ENCODE measurements at places on chromosomes 3 and 15.

DNA sequence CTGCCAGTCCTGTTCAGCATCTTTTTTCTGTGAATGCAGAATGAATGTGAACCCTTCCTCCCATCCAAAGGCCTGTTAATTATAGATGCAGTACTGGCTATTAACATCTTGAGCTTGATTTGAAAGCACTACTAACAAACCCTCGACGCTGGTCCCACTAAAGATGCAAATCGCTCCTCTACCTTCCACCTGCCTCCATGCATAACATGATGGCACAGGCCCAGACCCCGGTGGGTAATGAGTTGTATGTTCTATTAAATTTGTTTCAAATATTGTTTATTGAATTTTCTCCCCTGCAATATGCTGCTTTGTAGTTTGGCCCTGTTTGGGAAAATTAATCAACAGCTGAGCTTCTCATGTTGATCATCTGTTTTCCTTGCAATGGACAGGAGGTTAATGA is 69.3 kb downstream of the RAB11A start:
- no peak for DNase-seq

GRCh38 chr3:163813935-163814334 is 1264.4 kb downstream of the SI start:
- no peak for DNase-seq

GRCh38 chr15:53193149-53193548 is 403.0 kb upstream of the ONECUT1 start:
- no peak for DNase-seq

- DNase-seq = no peak
These were observed 16.3 kb downstream of the SV2B start for GRCh38 chr15:91116113-91117067.

DNA sequence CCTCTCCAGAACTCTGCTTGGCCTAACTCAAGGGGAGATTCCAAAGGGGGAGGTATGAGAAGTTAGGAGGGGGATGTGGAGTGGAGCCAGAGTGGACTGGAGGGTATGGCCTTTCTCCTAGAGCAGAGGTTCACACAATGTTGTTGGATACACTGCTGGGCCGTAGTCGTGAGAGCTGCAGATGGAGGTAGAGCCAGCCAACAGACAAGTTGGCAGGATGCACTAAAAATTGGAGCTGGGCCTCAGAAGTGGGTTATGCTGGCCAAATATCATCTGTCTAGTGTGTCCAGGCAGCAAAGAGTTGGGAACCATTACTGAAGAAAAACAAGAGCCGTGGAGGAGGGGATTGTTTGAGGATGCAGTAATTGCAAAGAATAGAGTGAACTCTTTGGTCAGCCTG is 27.7 kb upstream of the LRRFIP2 start:
- DNase-seq = no peak

DNA sequence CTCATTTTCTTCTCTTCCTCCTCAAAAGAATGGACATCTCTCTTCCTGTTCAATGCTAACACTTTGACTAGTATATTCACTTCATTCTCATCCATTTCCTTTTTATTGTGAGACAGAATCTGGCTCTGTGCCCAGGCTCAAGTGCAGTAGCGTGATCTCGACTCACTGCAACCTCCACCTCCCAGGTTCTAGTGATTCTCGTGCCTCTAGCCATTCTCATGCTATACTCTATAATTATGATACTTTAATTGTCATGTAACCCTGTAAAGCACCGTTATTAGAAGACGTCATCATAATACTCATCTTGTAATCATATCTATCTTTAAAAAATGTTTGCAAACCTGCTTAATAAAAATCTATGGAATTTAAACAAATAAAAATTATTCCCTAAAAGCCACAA is 107.0 kb downstream of the SHOX2 start:
- DNase-seq = no peak

DNA sequence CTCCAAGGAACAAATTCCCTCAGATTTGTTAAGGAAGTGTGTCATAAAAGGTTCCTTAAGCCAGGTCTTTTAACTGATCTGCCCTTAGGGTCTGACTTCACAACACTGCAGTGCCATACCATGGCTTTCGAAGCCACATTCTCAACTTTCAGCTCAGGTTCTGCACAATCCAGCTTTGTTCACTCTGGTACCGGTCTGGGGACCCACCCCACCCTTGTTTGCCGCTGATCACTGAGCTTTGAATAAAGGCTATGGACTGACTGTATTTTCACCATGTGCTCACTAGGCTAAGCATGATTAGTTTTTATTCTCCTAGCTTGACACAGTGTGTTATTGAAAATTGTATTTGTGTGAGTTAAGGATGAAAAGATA is 15.9 kb downstream of the SNX1 start:
- no peak for DNase-seq

GRCh38 chr3:45597581-45597980 is 3.0 kb downstream of the LIMD1 start:
- DNase-seq = no peak

DNA sequence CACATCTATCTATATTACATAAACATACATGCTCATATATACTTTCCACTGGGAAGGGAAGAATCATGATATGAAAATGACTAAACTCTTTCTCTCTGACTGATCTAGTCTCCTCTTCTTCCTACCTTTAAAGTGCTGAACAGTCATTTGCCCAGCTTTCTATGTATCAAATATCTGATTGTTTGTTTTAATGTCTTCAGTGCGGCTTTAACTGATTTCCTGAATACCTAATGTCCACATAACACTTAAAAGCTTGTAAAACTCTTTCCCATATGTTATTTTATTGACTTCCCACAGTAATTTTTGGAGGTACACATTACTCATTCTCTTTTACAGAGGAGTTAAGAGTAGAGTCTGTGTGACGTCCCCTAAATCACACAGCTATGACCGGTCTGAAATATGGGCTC is 28.2 kb downstream of the CPOX start:
- no peak for DNase-seq

- no peak for DNase-seq
These were observed 557.1 kb upstream of the CBLB start for GRCh38 chr3:106425916-106426315.

GRCh38 chr15:63763476-63764123 is 70.1 kb downstream of the HERC1 start:
- DNase-seq = no peak

DNA sequence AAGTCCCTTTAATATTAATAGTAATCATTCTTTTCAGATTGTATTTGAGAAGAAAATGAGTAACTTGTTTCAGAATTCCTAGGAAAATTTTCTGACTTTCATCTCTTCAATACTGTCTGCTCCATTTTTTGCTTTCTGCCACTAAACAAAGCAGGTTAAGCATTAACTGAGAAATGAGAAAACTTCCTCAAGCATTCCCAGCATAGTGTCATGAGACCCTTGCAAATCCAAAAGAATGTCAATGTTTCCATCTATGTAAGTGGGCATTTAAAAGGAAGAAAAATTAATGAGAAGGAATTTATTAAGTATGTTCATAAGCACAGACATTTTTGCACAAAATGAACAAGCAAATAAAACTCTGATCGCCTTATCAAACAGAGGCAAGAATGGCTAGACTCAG is 148.0 kb upstream of the STRIT1 start:
- DNase-seq = no peak

DNA sequence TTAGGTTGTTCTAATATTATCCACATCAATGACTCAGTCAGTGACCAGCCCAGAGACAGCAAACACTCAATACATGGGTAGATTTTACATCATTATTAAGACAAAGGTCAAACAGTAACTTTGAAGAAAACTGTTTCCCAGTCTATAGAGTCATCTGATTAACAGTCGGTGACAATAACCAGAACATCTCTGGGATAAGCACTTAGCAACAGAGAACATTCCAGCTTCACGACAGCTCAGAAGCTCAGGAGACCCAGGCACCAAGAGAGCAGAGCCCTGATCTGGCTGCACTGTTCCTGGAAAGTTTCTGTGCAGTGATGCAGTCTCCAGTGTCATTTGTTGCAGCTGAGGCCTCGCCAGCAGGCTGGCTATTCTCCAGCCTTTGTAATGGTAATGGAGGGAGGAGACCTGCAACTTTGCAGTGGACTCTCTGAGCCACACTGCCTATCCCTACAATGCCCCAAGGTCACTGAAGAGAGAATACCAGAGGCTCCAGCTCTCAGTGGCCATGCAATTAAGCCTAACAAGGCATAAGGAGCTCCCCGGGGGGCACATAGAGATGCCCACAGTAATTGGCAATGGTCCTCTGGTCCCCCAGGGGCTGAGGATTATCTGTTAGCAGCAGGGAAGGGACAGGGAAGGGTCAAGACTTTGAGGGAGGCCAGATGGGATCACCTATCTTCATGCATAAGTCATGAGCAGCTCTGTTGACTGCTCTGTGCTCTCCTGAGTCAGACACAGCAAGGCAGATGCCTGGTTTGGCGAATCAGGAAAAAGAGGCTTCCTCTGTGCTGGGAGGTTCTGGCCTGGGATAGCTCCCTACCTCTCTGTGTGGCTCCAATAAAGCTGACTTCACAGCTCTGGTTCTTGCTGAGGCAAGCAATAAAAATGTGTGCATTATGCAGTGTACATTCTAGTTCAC is 163.6 kb downstream of the CTNNB1 start:
- no peak for DNase-seq

DNA sequence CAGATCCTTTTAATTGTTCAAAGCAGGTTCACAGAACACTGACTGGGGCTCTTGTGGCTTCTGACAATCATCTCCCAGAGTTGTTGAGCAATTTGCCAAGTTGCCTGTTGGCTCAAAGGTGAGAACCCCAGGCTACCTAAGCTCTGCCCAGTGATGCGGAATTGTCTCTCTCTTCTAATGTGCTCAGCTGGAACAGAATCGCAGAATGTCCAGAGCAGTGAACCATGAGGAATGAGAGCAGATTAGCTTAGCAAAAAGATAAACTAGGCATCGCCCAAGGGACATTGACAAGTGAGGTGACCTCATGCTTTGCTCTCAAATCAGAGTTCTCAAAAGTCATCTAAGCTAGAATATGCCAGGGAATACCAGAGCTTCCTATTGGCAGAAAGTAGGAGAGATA is 148.1 kb downstream of the WDR76 start:
- DNase-seq = no peak

DNA sequence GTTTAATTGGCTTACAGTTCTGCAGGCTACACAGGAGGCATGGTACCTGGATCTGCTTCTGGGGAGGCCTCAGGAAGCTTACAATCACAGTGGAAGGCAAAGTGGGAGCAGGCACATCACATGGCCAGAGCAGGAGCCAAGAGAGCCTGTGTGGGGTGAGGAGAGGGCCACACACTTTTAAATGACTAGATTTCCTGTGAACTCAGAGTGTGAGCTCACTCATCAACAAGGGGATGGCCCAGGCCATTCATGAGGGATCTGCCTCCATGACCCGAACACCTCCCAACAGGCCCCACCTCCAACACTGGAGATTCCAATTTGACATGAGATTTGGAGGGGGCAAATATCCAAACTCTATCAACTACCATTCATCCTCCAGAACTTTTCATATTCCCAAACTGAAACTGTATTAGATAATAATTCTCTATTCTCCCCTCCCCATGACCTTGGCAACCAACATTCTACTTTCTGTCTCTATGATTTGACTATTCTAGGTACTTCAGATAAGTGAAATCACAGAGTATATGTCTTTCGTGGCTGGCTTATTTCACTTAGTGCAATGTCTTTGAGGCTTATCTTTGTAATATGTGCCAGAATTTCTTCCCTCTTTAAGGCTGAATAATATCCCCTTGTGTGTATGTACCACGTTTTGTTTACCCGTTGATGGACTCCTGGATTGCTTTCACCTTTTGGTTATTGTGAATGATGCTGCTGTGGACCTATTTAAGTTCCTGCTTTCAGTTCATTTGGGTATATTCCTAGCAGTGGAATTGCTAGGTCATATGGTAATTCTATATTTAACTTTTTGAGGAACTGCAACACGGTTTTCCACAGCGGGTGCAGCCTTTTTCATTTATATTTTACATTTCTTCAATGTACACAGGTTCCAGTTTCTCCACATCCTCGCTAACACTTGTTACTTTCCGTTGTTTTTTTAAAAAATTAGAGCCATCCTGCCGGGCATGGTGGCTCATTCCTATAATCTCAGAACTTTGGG is 43.8 kb downstream of the TKT start:
- no peak for DNase-seq

- DNase-seq = no peak
These were observed 2.2 kb upstream of the CD276 start for GRCh38 chr15:73681856-73682599.

GRCh38 chr15:65829130-65829764 is 37.2 kb upstream of the DENND4A start:
- peak; percentile 65 for DNase-seq

GRCh38 chr15:70118599-70118998 is 20.9 kb upstream of the TLE3 start:
- no peak for DNase-seq

GRCh38 chr15:50225057-50225456 is 40.5 kb downstream of the HDC start:
- no peak for DNase-seq

DNA sequence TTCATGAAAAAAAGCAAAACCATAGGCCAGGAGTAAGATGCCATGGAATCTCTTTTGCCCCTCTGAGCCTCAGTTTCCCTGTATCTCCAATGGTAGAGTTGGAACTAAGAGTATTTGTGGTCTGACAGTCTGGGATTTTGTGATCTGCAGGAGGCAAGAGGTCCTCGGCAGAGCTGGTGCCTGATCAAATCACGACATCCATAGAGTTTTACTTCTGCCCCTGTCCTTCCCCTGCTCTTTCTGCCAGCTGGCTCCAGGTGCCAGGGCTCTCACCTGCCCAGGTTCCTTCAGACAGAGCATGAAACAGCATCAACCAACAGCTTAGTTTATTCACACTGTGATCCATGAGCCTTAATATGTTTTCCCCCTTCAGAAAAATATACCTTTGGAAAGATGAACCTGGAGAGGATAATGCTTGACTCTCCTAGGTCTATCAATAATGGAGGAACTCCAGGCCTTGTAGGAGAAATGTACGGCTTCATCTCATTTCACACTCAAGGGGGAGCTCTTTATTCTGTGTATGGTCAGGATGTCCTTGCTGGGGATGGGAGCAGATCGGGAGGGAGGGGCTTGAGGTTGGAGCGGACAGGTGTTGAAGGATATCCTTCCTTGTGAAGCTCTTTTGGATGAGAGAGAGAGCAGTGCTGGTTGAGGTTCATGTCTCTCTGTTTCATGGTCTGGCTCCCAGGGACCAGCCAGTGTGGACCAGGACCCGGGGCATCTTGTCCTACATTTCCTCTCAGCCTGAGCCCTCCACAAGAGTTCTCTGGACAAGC is 309.9 kb downstream of the RPLP1 start:
- no peak for DNase-seq

DNA sequence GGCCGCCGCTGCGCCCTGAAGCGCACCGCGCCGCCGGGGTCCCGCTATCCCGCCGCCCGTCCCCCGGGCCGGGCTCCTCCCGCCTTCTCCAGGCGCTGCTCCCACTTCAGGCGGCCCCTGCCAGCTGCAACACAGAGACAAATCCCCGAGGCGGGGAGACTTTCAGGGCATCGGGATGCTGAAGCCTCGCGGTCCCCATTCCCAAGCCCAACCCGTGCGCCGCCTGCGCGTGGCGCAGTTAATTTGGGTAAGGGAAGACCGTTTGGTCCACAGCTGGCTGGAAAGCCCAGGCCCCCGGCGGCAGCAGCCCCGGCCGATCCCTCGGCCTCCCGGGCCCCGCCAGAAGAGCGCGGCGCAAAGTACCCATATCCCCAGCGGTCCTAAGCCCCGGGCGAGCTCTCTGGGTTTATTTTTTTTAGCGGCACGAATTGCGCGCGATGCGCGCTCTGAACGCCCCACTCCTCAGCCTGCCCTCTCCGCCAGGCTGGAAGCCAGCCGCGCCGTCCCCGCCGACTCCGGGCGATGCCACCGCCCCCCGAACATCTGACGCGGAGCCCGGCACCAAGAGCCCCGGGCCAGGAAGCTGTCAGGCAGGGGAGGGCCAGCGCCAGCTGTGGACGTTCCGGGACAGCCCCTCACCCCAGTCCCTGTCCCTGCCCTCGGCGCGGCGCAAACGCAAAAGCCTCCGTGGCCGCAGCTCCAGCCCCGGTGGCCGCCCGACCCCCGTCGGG is 517 bp downstream of the FBN1 start:
- peak; percentile 1 for DNase-seq
